ENCODE measurements at places on chromosomes 7 and 10.

- peak; percentile 71 for DNase-seq
Observed at GRCh38 chr7:74598558-74598957, 59.0 kb upstream of the GTF2I start.

DNA sequence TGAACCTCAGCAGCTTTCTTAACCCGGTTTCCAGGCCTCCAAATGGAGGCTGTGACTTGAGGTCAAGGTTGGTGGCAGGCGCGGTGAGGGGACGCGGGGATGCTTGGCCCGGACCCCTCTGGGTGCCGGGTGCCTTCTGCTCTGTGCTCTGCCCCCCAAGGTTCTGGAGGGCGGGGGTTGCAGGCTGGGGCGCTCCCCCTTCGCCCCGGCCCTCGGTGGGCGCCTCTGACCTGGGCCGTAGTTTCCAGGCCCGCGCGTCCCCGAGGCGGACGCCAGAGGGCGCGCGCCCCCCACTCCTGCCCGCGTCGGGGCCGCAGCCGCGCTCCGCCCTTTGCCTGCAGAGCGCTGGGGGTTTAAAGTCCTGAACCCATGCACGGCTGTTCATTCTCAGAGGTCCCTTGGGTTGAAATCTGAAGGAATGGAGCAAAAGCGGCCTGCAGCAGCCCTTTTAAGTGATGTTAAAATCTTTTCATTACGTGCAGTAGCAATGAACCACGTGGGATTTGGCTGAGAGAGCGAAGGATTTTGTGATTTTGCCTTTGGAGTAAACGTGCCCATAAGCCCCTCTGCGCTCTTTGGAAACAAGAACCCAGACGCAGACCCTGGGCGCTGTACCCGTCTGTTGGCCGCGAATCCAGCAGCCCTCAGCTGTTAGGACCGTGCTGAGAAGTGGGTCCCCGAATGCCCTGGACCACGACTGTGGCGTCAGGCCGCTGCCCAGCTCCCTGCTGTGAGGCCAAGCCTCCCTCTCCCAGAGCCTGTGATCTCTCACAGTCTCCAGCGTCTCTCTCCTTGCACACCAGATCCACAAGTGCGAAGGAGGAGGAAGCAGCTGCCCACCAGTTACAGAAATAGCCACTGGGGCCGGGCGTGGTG is 135.0 kb downstream of the ACTR3B start:
- peak; percentile 17 for DNase-seq

GRCh38 chr10:83193026-83193425 is 946.3 kb upstream of the GHITM start:
- DNase-seq = no peak

DNA sequence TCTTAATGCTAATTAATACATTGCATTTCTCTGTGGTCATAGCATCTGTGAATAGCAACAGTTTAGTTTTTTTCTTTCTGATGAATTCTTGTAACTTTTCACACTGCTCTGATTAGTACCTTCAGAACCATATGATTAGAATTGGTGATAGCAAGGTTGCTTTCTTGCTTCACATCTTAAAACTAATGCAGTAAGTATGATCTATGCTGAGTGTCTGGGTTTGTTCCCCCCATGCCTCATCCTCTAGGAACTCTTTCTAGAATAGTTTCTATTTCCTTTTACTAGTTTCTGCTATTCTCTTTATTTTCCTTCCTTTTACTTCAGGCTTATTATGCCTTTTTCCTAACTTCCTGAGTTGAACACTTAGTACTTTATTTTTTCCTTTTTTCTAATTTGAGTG is 32.4 kb downstream of the TES start:
- DNase-seq = no peak

DNA sequence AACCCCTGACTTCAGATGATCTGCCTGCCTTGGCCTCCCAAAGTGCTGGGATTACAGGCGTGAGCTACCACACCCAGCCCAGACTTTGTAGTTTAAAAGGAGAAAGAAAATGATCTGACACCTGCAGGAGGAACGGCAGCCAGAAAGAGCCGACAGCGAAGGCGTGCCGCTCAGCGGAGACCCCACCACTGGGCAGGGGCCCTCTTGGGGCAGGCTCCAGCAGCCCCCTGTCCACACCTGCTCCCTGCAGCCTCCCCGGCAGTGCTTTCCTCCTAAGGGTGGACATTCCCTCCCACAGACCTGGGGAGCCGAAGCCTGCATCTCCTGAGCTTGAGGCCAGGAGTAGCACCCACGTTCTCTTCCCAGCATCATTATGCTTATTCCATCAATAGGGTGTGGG is 19.2 kb upstream of the CNPY1 start:
- no peak for DNase-seq

DNA sequence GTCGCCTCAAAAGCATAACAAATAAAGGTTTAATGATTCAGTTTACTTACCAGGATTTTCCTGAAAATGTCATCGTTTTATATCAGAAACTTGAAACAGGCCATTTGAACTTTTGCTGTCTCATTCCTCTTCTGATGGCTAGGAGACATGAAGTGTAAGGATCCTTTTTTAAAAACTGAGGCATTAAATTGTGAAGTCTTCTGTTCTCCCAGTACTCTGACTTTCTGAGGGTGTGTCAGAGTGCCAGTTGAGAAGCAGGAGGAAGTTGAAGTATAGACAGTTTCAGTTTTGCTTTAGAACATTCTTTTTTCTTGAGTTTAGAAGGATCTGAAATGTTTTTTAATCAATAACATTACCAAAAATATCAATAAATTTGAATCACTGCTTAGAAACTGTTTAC is at the start of gene SAMD9L:
TSS of gene SAMD9L (minus strand) at position 242 of the 400 bp plus-strand sequence. CDS start 12,414 bp downstream, outside the sequence.
- peak; percentile 14 for DNase-seq

DNA sequence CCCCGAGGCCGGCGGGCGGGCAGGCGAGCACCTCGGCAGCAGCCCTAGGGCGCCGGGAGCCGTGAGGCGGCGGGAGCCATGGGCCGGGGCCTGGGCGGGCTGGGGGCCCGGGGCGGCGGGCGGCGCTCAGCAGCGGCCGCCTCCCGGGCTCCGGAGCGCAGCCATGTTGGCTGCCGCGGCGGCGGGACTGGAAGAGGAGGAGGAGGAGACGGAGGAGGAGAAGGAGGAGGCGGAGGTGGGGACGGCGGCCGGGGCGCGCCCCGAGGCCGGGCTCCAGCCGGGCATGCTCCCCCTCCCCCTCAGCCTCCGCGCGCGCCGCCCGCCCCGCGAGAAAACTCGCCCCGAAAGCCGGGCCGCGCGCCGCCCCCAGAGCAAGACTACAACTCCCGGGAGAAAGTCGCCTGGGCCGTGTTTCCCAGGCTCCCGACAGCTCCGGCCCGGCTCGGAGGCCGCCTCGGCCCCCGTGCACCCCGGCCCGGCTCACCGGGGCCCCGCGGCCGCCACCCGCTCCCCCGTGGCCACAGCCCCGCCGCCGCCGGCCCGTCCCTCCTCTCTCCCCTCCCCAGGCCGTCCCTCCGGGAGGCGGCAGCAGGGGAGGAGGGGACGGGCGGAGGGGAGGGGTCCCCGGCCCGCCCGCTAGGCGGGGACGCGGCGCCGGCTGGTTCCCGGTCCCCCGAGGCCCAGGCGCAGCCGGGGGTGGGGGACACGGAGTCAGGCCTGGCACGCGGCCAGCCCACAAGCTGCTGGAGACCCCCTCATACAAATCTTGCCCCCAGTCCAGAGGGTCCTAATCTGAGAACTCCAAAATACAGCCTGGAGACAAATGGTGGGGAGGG is at the start of gene DLG5:
TSS of gene DLG5 (minus strand) at position 190 of the 836 bp plus-strand sequence. CDS start 235 bp downstream, outside the sequence.
- DNase-seq = peak; percentile 66

- DNase-seq = peak; percentile 20
Observed at GRCh38 chr10:88070080-88070880, 206.9 kb downstream of the PTEN start.

- DNase-seq = no peak
Observed at GRCh38 chr10:70315815-70316214, 32.0 kb upstream of the NPFFR1 start.

DNA sequence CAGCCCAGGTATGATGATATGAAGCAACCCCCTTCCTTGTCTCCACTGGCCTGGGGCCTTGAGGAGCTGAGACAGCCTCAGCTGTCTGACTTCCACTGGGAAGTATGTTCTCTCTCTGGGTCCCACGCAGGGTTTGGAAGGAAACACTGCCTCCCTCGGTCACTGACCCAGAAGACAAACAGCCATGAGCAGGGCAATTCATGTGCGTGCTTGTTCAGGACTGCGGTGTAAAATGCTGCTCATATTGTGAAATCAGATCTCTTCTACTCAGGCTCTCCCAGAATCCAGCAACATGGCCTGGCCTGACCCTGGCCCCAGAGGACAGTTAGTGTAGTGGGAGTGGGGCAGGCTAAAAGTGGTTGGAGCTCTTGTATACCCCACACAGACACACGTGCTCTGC is 2.8 kb downstream of the CLCN1 start:
- peak; percentile 59 for DNase-seq

DNA sequence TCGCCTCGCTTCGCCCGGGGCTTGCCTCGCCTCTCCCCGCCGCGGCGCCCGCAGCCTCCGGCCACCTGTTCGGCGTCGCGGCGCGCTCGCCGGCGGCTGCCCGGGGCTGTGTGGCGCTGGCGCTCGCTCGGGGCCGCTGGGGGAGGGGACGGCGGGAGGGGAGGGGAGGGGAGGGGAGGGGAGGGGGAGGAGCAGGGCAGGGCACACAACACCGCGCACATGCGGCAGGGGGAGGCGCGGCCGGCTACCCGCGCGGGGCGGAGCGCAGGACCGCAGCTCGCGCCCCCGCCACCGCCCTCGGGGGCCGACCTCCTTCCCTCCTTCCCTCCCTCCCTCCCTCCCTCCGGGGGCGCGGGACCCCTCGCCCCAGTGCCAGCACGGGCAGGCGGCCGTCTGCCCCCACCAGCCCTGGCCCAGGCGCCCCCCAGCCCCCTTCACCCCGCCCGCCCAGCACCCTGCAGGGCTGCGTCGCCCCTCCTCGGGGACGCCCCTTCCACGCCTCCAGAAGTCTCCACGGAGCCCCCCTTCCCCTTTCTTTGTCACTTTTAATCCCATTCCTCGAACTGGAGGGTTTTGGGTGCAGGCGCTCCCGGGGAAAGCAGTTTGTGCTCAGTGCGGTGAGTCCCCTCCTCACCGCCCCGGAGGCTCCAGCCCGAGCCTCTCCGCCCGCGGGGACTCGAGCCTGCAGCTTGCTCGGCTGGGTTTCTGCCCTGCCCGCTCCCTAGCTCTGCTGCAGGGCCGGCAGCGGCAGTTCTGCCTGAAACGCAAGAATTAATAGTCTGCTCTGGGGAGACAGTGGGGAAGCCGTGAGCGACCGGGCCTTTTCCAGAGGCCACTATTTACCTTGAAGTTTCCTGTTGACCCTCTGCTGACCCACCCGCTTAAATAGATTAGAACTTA is at the start of gene PARD3:
TSS of gene PARD3 (minus strand) at position 112 of the 900 bp plus-strand sequence. CDS start 301 bp downstream, outside the sequence.
- DNase-seq = peak; percentile 63

DNA sequence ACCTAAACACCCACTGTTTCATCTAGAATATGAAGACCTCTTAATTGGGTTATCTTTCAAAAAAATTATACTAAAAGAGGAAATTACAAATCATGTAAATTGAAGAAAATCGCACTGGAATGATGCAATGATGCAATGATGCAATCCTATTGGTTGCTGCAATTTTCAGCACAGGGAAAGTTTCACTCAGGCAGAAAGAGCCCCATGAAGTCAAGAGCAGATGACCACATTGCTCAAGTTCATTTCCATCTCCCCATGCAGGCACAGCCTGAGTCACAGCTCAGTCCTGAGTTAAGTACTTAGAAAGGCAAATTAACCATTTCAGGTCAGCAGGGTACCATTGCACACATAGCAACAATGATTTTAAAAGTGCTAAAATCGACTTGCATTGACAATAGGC is 180.3 kb upstream of the MYO3A start:
- no peak for DNase-seq

- DNase-seq = no peak
Observed at GRCh38 chr10:31296754-31297153, 22.3 kb upstream of the ZEB1 start.

GRCh38 chr7:22972207-22972606 is 41.7 kb downstream of the HYCC1 start:
- DNase-seq = no peak

- no peak for DNase-seq
Observed at GRCh38 chr10:84563355-84563754, 235.0 kb downstream of the CCSER2 start.

Measured in fibroblast of skin of scalp (primary cell).